Prostate gland (tissue), 2 donors: ENCODE measurements at places on chromosomes 5 and 9. TPM values are rescaled to one million over a fixed set of nuclear protein-coding genes. Genes with fewer than 3 reads are reported as not detected.

DNA sequence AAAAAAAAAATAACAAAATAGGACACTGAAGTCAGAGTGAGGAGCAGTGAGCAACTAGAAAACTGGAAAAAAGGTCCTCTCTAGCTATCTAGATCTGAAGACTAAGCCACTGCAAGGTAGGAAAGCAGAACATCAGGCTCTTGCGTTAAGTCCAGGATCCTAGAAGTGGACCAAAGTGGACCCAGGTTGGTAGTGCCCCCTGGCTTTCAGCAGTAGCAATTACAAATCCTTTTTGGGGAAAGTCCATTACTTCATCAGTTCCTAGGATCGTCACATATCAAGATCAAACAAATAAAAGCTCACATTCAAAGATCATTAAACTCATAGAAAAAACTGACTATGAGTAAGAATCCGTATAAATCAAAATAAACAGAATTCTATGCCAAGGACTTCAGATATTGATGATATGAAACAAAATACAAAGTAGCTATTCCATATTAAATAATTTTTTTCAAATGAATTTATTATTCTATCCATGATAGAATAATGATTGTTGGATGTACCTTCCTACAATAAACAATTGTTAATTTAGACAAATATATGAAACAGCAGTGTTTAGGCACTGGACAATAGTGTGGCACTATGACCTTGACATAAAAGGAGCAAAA, 6.5 kb upstream of the RICTOR start:
- H3K27me3 ChIP-seq, result no peaks in the 10 kb centered on the region
- H3K4me1 ChIP-seq, result no peaks in the 10 kb centered on the region
- H3K4me3 ChIP-seq, result no peak overlapping the region
- peak; percentile 15 for DNase-seq
- no peaks in the 10 kb centered on the region for H3K36me3 ChIP-seq

- no peak overlapping the region for H3K27ac ChIP-seq
- no peaks in the 10 kb centered on the region for H3K36me3 ChIP-seq
- no peaks in the 10 kb centered on the region for H3K27me3 ChIP-seq
- no peak for DNase-seq
- no peak overlapping the region for H3K4me3 ChIP-seq
Measured at GRCh38 chr5:107813559-107813958, 142.8 kb upstream of the EFNA5 start.

DNA sequence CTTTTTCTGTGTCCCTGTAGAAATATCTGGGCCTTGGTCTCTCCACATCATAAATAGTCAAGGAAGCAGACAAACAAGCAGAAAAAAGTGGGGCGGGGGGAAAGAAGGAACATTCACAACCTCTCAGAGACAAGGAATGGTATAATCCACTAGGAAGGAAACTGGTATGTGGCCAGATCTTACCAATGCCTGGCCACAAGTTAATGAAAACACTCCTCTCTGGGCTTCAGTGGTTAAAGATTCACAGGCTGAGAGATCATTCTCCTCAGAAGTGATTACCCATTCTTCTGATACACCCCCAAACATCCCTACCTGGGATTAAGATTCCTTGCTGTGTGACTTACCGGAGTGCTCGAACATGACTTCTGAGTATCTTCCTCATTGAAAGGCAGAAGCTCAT, 290.6 kb downstream of the MARCHF11 start:
- H3K36me3 ChIP-seq, result no peaks in the 10 kb centered on the region
- no peaks in the 10 kb centered on the region for H3K27me3 ChIP-seq

- DNase-seq, result no peak
- H3K4me1 ChIP-seq, result no peaks in the 10 kb centered on the region
Measured at GRCh38 chr9:90539286-90539685, 103.3 kb downstream of the DIRAS2 start.

DNA sequence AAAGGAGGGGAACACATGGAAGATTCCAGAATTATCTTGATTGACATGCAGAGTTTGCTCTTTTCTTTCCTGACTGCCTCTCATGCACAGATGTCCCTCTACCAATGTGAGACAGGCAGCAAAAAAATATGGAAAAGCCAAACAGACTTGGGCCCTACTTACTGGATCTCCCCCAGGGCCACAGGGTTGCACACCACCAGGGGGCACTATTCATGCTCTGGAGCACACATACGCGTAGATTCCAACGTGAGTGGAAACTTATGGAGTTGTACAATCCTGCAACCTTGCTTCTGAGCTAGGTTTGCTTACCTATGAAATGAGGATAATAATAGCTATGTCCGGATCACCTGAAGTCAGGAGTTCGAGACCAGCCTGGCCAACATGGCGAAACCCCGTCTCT, 319.5 kb downstream of the ARHGEF28 start:
- no peak for DNase-seq
- H3K27ac ChIP-seq, result no peak overlapping the region
- H3K4me3 ChIP-seq, result no peak overlapping the region
- H3K4me1 ChIP-seq, result no peaks in the 10 kb centered on the region
- H3K36me3 ChIP-seq, result no peaks in the 10 kb centered on the region

- H3K27me3 ChIP-seq, result no peaks in the 10 kb centered on the region
- peak overlapping the region; percentile 23 for H3K27ac ChIP-seq
- no peaks in the 10 kb centered on the region for H3K36me3 ChIP-seq
Measured at GRCh38 chr9:68913054-68913453, 100.9 kb downstream of the PRKACG start.

The GRXCR2 gene
- not detected for total RNA-seq

The FAM81B gene
- total RNA-seq, result 8.2 TPM

The CDH18 gene
- 1.2 TPM for total RNA-seq
